GM03348 (cell line): ENCODE measurements at places on chromosomes 2 and 18.
A peak's percentile ranks its signal among the peaks of the same experiment; 100 is the strongest.

DNA sequence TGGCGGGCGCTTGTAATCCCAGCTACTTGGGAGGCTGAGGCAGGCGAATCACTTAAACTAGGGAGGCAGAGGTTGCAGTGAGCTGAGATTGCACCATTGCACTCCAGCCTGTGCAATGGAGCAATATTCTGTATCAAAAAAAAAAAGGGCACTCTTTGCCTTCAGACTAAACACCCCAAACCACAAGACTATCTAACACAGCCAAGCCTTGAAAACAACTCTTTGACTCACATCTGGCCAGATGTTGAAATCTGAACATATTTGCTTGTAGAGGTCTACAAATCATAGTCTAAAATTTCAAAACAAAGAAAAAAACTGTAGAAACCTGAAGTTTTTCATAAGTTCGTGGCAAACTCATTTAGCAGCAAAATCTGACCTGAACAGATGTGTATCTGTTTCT is 94.9 kb downstream of the FAM161A start:
- peak; percentile 68 for DNase-seq

DNA sequence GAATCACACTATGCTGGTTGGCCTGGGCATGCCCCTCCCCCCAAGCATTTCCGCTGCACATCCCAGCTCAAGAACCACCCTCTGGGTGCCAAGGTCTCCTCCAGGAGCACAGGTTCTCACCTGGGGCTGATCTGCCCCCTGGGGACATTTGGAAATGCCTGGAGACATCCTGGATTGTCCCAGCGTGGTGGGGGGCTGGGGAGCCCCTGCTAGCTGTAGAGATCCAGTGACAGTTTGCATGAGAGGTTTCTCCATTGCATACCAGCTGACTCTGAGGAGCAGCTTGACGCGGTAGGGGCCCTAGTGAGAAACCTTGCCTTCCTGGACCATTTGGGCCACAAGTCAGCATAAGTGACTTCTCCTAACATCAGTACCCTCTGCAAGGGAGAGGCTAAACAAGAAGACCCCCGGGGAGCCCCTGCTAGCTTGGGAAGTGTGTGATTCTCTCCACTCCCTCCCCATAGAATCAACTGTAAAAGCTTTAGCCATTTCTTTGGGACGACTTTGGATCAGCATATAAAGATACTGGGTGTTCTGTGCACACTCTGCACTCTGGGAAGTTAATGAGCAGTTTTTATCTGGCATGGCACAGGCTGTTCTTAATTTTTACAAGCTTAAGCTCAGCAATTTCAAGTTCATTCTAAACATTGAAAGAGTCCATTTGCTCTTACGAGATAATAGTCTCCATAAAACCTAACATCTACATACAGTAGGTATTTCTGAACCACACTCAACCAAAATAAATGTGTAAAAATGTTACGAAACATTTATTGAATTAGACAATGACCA is 94.1 kb downstream of the GBX2 start:
- DNase-seq: no peak

- no peak for DNase-seq
These were observed 181.5 kb upstream of the ITGA4 start for GRCh38 chr2:181275643-181276070.

DNA sequence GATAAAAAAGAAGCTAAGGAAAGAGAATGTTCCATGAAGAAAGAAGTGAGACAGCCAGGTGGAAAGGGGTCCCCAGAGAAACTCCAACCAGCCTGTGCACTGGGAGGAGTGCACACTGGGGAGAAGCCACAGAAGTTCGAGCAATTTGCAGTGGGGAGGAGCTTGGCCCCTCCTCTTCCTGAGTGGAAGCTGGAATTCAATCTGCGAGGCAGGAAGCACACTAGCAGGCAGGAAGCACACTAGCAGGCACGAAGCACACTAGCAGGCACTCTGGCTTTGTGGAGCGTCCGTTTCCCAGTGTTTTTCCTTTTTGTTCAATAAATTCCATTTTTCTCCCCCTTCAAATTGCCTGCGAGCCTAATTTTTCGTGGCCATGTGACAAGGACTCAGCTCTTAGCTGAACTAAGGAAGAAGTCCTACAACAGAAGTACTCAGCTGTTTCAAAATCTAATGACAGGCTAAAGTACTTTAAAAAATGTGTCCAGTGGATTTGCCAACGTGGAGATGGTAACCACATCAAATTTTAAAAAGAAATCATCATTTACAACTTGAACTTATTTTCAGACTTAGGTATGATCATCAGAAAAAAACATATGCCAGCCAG is 21.4 kb upstream of the SPIRE1 start:
- DNase-seq: peak; percentile 66

DNA sequence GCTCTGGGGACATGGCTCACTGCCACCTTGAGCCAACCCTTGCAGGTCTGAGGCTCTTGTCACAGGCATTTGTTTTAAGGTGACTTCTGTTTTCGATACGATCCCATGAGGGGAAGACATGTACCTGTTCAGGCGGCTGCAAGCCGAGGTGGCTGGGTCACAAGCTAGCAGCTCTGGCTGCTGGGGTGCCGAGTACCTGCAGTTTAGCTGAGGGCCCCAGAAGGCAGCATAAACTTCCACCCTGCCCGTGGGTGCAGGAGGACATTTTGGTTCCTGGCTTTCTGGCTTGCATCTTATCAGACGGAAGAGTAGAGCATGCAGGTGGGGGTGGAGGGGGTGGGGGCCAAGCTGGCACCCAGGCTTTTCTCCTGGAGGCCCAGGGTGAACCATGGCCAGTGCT is 28.4 kb downstream of the COA5 start:
- DNase-seq: no peak

DNA sequence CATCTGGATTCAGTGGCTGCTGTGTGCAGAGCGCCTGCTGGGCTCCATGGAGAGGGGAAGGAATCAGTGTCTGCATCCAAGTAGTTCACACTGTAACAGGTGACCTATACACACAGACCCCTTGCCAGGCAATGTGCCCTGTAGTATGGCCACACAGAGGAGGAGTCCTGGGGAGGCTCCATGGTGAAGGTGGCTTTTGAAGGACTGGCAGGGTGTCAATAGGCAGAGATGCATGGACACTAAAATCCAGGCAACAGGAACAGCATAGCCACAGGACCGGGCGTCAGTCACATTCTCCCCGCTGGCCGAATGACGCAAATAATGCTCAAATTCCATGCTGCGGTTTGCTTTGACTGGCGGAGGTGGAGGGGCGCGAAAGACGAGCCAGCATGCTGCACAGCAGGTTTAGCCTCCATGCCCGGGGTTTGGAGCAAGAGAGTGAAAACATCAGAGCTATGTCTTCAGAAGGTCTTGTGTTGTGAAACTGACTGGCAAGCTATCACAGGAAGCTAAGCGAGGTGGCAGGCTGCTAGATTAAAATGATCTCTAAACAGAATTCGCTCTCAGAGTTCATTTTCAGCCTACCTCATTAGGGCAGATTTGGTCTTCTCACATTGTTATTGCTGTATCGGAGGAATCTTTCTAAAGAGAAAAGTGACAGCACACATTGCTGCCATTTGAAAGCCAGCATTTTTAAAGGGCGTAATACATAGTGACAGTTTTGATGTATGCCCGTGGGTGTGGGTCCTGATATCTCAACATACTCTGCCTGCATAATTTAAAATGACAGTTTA is 1.2 kb upstream of the CHMP1B start:
- peak; percentile 74 for DNase-seq

GRCh38 chr2:65652066-65652465 is 219.7 kb upstream of the SPRED2 start:
- DNase-seq: no peak

DNA sequence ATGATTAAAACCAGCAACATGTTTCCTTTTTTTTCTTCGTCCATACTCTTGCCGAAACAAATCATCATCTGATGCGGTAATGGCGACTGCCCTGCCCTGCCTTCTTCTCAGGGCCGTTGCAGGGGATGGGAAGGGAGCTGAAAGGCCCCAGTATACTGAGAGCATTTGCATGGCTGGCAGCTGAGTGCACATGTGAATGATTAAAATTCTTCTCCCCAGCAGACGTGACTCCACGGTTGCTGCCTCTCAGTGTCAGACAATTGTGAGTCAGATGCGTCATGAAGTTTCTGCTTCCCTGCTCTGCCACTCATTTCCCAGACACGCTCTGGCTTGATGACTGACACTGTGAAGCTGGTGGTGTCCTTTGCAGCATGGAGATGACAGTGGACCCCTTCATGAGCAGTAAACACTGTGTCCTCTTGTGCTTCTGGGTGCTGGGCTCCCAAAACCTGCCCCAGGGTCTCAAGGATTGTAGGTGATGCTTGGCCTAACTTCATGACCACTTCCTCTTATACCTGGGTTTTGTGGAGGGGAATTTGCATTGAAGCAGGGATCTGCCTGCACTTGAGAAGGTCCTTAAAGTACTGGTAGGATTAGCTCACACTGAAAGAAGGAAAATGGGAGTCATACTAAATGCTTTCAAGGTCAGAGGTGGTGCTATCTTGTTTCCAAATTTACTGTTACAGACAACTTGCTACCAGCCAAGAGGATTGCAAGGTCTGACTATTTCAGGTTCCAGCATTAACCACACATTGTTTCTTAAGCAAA is 222.5 kb upstream of the COPS8 start:
- peak; percentile 91 for DNase-seq

GRCh38 chr2:237691029-237691907 is 63.9 kb downstream of the LRRFIP1 start:
- no peak for DNase-seq

DNA sequence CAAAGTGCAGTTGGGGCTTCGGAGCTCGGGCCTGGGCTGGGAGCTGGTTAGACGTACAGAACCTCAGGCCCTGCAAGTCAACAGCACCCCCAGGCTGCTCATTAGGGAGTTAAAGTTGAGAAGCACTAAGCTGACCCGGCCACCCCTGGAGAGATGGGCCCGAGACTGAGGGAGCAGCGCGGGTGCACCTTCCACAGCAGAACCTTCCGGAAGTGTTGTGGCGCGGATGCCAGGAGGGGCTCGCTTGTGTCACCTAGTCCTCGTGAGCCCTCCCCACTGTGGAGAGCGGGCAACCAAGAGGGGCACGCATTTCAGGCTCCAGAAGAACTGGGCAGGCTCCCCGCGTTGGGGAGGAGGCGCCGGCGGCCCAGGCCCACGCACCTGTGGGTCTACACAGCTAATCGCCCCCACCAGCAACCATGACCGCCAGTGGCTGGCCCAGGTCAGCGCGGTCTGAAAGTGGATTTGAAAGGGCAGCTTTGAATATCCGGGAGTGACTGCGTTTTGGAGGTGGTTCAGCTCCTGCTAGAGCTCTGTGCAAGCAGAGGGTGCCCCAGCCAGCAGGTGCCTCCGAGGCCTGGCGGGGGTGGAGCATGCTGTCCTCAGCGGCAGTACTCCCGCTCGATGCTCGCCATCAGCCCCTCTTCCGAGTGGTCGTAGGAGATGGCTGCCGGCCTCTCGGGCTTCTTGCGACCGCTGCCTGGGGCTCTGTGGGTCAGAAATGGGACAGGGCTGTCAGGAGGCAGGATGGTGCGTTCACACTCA is 15.1 kb downstream of the KLF11 start:
- DNase-seq: no peak

- no peak for DNase-seq
These were observed 11.3 kb upstream of the TMSB10 start for GRCh38 chr2:84894131-84894586.

- DNase-seq: peak; percentile 46
These were observed 3.7 kb upstream of the PPP3R1 start for GRCh38 chr2:68256093-68256450.

GRCh38 chr2:206125901-206126300 is 33.3 kb downstream of the NDUFS1 start:
- no peak for DNase-seq

- DNase-seq: peak; percentile 92
These were observed 104.5 kb downstream of the SNTG2 start for GRCh38 chr2:1055014-1055595.

GRCh38 chr2:213122725-213123124 is 28.7 kb downstream of the IKZF2 start:
- no peak for DNase-seq

DNA sequence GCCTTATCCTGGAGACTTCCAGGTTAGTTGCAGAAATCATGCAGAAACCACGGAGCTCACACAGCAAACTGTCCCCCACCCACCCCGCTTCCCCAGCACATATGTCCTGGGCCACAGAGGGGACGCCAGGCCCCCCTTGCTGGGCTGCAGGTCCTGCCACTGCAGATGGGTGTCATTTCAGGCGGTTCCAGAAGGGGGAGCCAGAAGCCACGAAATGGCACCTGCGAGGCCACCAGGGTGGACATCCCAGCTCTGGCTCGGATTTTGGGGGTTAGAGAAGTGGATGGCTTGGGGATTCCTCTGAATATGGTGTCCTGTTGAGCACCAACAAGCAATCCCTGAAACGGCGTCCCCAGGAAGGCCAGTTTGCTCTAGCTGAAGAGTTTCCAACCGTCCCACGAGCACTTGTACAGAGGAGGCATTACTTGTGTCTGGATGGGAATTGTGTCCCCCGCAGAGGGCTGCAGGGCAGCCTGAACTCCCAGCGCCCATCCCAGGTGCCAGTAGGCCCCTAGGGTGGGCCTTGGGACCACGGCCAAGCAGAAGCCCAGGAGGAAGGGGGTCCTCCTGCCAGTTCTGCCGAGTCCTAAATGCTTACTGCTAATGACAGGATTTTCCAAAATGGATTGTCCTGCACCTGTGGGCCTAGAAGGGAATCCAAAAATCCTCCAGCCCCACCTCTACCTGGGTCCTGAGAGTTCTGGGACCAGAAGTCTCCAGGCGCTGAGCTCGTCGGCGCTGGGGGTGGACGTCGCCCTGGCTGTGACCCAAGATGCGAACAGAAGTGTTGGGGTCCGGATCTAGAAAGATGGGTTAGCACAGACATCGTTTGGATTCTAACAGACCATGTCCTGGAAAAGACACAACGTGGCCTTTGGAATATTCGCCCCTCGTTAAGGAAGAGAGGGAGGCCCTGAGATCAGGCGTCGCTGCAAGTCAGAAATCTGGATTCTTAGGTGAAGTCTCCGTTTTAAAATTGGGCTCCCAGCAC is 14.6 kb upstream of the NFATC1 start:
- peak; percentile 89 for DNase-seq

- DNase-seq: no peak
These were observed 293.7 kb downstream of the NDUFA10 start for GRCh38 chr2:239731422-239731821.

GRCh38 chr2:221337957-221338685 is 234.0 kb downstream of the EPHA4 start:
- DNase-seq: no peak

DNA sequence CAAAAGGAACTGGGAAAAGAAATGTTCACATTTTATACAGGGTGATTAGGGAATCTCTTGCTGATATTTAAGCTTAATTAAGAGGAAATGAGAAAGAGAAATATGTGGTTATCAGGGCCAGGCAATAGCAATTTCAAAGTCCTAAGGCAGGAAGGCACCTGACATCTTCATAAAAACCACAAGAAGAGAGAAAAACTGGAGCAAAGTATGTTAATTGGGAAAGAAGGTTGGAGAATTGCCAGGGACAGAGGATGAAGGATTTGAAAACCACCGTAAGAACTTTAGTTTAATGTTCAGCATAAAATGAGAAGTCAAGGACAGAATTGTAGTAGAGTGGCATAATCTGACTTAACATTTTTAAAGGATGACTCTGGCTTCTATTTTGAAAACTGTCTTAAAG is 691.8 kb upstream of the NRXN1 start:
- DNase-seq: no peak
